SK-N-DZ (cell line): ENCODE measurements at places on chromosomes 12 and 14.

DNA sequence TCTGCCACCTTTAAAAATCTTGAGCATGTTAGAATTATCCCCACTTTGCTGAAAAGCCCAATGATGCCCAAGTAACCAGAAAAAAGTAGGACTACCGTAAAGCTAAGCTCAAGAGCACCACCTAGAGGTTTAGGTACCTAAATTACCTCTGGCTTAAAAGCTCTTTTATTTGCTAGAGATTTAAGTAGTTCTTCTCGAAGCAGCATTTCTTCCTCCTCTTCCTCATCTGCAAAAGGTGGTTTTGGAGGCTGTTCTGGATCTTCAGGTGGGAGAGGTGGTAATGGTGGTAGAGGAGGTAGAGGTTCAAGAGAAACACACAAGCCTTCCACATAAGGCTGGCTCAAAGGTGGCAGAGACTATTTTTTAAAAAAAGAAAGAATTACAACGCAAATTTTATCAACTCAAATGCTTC, 26.9 kb downstream of the ZFC3H1 start:
- peak; percentile 68 for DNase-seq

- DNase-seq: no peak
Observed at GRCh38 chr14:103084021-103084919, at the start of gene LBHD2. Gene LBHD2, plus strand, starts transcription at chr14:103084210. Its CDS starts 1,803 bp downstream, at chr14:103086013.

DNA sequence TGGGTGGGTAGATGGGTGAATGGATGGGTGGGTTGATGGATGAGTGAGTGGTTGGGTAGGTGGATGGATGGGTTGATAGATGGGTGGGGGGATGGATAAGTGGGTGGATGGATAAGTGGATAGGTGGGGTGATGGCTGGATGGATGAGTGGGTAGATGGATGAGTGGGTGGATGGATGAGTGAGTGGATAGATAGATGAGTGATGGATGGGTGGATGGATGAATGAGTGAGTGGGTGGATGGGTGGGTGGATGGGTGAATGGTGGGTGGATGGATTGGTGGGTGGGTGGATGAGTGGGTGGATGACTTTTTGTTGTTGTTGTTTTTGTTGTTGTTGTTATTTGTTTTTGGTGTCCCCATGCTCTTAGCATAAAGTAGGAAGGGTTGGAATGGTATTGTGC, 45.5 kb downstream of the TBX5 start:
- no peak for DNase-seq

DNA sequence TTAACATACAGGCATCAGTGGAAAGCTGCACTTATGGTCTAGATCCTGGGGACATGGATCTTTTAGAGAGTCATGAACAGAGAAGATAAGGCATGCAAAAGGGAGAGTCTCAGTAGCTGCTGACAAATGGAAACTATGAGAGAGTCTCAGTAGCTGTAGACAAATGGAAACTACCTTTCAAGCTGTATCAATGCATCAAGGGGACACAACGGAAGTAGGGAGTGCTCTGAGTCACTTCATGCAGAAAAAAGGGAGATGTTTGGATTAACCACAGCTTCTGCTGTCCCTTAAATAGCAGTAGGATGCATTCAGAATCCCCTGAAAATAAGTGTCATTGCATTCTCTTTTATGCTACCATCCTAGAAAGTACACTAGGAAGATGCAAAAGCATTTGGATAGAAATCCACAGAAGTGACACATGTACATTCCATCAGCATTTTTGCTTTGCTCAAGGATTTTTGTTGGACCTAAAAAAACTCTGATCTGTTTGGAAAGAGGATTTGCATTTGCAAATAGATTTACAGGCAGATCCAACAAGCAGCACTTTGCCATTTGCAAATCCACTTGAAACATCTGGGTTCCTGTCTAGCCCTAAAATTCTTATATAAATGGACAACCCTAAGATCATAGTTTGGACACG, 227.5 kb upstream of the LMO3 start:
- DNase-seq: no peak

DNA sequence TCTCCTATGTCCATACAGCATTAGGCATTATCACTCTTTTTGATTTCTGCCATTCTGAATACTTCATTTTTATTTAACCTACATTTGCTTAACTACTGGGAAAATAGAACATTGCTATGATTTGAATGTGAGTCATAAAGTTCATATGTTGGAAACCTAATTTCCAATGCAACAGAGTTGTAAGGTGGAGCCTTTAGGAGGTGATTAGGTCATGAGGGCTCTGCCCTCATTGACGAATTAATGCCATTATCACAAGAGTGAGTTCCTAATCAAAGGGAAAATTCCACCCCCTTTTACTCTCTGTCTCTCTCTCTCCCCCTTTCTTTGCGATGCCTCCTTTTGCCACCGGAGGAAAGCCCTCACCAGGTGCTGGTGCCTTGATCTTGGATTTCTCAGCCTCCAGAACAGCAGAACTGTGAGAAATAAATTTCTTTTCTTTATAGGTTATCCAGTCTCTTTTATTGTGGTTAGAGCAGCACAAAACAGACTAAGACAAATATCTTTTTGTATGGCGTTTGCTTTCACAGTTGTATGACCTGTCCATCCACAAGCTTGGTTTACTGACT, 180.1 kb upstream of the ARID2 start:
- no peak for DNase-seq

GRCh38 chr14:31239741-31240140, 32.1 kb upstream of the HECTD1 start:
- no peak for DNase-seq

- DNase-seq: no peak
Observed at GRCh38 chr14:56751471-56751870, 58.8 kb downstream of the OTX2 start.

- no peak for DNase-seq
Observed at GRCh38 chr14:92493492-92493891, 20.1 kb upstream of the RIN3 start.

- no peak for DNase-seq
Observed at GRCh38 chr12:77152623-77153193, 87.3 kb upstream of the E2F7 start.

- DNase-seq: no peak
Observed at GRCh38 chr14:75559451-75560222, 18.8 kb upstream of the FLVCR2 start.

DNA sequence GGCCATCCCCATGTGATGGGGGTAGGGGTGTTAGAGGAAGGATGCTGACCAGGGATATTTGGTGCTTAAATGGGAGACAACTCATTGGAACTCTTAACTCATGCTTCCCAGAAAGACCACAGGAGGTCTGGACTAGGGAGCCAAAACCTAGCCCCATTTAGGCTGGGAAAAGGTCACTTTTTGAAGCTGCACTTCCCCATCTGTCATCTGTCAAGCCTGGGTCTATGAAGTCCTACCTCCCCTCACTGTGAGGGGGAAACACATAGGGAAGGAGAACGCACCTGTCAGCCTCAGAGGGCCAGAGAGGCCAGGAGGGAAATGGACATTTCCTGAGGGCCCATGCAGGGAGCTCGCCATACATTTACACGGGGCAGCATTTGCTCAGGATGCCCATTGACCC, 321.0 kb downstream of the BCL11B start:
- no peak for DNase-seq

GRCh38 chr12:89514751-89515150, 9.8 kb downstream of the GALNT4 start:
- DNase-seq: no peak

DNA sequence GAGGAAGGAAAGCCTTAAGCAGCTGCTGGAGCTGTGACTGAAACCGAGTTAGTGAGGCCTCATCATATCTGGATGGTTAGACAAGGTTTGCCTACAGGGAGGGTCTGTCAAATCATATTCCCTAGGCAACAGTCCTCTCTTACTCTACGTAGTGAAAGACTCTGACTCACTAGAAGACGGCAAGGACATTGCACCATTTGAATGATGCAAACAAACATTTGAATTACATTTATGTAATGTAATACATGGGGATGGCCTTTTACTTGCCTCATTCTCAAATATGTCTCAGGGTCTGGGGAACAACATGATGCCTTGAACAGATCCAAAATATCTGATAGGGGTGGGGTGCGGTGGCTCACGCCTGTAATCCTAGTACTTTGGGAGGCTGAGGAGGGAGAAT, 29.8 kb upstream of the STRAP start:
- DNase-seq: no peak

- no peak for DNase-seq
Observed at GRCh38 chr12:1147821-1148220, 156.8 kb downstream of the ERC1 start.

DNA sequence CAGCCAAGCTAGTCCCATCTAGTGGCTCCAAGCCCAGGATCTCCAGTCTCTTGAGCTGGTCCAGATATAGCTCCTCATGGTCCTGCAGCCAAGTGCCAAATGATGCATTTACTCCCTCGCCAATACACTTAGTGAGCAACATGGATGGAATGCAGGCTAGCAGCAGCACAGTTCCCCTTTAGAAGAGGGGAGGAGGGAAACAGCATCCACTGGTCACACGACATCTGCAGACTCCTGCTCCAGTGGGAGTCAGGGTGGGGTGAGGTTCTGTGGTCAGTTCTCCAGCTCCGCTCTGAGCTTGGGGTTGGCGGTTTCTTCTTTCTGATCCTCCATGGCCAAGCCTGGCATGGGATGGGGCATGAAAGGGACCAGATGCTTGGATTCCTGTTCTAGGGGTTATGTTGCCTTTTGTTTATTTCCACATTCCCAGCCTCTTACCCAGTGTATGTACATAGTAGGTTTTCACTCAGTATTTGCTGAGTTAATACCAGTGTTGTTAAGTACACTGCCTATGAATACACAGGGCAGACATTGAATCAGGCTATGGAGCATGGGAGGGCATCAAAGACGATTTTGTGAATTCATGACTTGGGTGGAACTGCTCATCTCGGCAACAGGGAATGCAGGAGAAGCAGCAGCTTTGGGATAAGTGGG, 57.3 kb downstream of the GALNT16 start:
- no peak for DNase-seq

DNA sequence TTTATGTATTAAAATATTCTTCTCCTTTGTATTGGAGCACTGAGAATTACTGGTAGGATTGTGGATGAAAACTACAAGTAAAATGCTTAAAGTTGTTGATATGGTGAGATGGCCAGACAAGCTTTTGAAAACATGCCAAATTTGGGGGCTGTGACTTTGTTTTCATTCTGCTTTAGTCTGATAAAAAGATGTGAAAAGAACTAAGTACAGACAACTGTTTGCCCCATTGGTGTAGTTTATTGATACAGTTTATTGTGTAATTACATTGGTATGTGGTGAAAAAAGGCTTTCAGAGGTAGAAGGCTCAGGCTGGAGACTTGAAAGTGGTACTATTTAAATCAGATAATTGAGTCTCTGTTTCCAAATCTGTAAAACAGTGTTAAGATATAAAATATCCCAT, 746.8 kb downstream of the DIO2 start:
- DNase-seq: no peak

DNA sequence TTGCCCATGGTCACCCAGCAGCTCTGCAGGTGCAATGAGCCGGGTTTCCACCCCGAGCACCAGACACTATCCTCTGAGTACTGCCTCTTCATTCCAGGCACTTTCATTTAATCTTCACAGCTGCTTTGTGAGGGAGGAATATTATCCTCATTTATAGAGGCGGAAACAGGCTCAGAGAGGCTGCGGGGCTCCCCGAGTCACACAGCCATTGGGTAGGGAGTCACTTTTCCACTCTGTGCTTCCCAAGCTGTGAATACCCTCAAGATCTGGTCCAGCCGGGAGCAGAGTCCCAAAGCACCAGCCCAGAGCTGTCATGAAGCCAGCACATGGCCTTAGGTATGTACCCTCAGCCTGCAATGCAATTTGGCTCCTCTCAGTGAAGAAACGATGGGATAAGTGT, 51.7 kb upstream of the RIN3 start:
- DNase-seq: no peak

DNA sequence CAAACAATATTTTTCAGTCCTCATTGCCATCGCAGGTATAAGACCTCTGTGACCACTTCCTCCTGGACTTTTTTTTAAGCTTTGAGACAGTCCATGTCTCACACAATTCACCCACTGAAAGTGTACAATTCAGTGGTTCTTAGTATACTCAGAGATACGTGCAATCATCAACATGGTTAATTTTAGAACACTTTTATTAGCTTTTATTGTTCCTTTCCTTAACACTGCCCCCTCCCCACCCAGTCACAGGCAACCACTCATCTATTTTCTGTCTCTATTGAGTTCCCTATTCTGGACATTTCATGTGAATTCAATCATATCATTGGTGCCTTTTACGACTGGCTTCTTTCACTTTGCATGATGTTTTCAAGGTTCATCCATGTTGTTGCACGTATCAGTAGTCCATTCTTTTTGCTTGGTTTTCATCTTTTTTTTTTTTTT, 16.2 kb downstream of the NCKAP5L start:
- DNase-seq: no peak

DNA sequence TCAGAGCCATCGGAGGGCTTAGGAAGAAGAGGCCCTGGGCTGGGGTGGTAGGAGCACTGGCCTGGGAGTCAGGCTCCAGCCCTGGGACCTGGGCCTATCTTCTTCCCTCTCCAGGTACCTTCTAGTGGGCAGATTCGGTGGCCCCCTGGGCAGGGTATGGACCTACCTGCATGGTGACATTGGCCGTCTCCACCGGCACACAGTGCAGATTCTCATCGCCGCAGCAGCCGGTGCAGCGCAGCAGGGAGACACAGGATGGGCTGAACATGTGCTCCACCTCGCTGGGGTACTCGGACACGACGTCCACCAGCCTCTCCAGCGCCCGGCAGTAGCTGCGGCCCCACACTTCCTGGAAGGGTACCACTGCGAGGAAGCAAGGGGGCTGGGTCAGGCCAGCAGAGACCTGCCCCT, 6.2 kb downstream of the PGF start:
- no peak for DNase-seq

GRCh38 chr12:31019976-31020375, 53.7 kb upstream of the DDX11 start:
- no peak for DNase-seq

GRCh38 chr12:123142518-123142840, 8.4 kb downstream of the PITPNM2 start:
- DNase-seq: no peak

DNA sequence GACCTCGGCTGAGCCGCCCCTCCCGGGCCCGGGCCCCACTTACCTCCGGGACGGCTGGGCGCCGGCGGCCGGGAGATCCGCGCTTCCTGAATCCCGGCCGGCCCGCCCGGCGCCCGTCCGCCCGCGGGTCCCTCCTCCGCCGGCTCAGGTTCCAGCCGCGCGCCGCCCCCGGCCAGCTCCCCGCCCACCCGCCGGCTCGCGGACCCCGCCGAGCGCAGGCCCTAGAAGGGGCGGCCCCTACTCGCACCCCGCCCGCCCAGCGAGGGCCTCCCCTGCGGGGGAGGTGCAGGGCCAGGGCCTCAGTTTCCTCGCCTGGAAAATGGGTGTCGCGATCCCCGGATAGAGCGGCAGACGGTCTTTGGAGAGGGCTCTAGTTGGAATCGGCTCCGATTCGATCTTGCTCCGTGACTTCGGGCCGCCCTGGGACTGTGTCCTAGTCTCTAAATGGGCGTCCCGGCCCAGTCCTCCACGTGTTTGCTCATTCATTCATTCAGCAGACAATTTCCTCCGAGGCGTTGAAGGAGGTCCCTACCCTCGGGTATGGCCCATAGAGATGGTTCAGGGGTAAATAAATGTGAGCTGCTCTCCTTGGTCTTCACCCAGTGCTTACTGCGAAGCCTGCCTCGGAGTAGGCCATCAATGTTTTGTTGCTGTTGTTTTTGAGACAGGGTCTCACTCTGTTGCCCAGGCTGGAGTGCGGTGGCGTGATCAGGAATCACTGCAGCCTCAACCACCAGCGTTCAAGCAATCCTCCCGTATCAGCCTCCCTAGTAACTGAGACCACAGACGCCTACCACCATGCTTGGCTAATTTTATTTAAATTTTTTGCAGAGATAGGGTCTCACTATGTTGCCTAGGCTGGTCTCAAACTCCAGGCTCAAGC, at the start of gene TRPV4:
Gene TRPV4 (minus strand): TSS at position 92 of the 883 bp plus-strand sequence. CDS start 18,602 bp downstream, outside the sequence.
- no peak for DNase-seq

GRCh38 chr12:3871356-3871755, 1.8 kb downstream of the PARP11 start:
- no peak for DNase-seq

GRCh38 chr14:77260631-77261030, 10.4 kb downstream of the NGB start:
- DNase-seq: peak; percentile 40
